GM18507 (cell line): ENCODE measurements at places on chromosomes 4 and X.

- no peak for DNase-seq
Observed at GRCh38 chrX:111041018-111041462, 55.0 kb upstream of the PAK3 start.

- no peak for DNase-seq
Observed at GRCh38 chr4:114306946-114307345, 291.7 kb upstream of the UGT8 start.

DNA sequence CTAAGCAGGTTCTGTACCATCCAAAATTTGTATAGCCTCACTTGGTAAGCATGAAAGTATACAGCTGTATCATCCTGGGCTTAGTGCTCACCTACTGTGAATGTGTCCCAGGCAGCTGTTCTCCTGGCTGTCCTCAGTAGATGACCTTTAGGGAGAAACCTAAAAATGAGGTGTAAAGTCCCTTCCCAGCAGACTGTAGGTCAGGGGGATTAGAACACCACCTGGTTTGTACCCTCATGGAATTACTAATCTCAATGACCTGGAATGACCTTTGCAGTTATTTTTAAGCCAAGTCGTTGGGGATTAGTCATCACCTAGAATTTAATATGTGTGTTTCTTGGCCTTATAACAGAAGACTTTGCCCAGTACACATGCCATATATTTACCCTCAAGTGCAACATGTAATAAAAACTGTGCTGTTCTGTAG is 39.1 kb upstream of the MBTPS2 start:
- DNase-seq = no peak

GRCh38 chr4:65667506-65668041 is 2.7 kb downstream of the EPHA5 start:
- DNase-seq = no peak

DNA sequence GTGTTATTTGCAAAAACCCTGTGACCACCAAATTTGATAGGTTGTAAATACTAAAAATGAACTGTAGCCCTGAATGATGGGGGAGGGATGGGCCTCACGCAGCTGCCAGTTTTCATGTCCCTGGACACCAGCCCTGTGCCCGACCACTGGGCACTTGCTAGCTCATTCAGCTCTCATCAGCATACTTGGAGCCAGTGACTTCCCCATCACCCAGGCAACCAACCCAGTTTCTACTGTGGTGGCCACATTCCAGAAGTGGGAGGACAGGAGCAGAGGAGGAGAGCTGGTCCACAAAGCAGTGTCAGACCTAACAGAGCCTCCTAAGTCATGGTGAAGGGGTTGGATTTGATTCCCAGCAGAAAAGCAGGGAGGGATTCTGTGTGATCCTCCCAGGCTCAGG is 128.2 kb downstream of the CPEB2 start:
- no peak for DNase-seq

DNA sequence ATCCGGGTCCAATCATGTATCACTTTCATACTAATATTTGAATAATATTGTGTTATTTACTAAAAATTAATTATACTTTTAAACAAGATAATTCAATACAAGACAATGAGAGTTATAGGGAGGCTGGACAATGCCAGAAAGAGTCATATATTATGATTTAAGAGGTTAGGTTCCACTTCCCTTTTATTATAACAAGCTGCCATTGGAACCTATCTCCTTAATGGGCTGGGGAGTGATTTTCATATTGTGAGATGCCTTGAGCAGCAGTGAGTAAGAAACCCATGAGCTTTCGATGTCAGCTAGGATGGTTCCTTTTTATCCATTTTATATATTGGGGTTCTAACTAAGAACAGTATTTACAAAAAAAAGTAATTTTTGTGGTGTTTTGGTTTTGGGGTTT is 91.8 kb downstream of the MAB21L2 start:
- no peak for DNase-seq

- no peak for DNase-seq
Observed at GRCh38 chr4:129926936-129927335, 831.0 kb downstream of the C4orf33 start.

DNA sequence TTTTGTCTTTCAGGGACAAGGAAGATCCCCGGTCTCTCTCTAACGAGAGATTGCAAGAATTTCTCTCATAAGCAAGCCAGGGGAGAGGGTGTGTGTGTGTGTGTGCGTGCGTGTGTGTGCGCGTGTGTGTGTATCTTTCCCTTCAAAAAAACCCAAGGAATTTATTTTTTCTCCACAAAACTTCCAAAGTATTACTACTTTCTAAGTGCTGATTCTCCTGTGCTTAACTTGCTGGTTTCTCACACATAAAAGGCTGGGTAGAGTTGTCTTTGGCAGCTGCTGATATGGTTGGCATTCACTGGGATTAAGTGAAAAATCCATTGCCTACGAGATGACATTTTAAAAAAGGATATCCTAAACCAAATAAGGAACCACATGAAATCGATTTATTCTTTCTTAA is 435.7 kb downstream of the RAPGEF2 start:
- DNase-seq = no peak

GRCh38 chrX:1533058-1533457 is 3.9 kb downstream of the P2RY8 start:
- no peak for DNase-seq

GRCh38 chr4:25658357-25658771 is 2.7 kb downstream of the SLC34A2 start:
- no peak for DNase-seq

DNA sequence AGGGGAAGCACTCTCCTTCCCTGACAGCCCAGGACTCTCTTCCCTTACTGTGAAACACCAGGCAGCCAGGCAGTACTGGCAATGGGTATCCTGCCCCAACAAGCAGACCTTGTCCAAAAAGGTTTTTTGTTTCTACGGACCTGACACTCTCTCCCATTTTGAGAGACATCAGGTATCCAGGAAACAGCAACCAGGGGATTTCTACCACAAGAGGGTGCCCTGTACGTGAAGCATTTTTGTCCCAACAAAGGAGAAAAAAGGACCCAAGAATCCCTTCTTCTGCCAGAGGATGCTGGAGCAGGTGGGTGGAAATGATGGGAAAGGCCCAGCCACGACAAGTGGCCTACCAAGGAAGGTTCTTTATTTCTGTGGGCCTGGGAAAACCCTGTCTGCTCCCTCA is 65.7 kb upstream of the FGF13 start:
- no peak for DNase-seq

- DNase-seq = no peak
Observed at GRCh38 chr4:25229804-25230203, 4.0 kb upstream of the PI4K2B start.

GRCh38 chr4:105917171-105917685 is 22.0 kb downstream of the NPNT start:
- no peak for DNase-seq

- no peak for DNase-seq
Observed at GRCh38 chr4:3291969-3292570, 751 bp upstream of the RGS12 start.

- no peak for DNase-seq
Observed at GRCh38 chr4:55545151-55545550, 1.6 kb downstream of the CLOCK start.

GRCh38 chrX:46992070-46992469 is 79.8 kb downstream of the JADE3 start:
- no peak for DNase-seq

DNA sequence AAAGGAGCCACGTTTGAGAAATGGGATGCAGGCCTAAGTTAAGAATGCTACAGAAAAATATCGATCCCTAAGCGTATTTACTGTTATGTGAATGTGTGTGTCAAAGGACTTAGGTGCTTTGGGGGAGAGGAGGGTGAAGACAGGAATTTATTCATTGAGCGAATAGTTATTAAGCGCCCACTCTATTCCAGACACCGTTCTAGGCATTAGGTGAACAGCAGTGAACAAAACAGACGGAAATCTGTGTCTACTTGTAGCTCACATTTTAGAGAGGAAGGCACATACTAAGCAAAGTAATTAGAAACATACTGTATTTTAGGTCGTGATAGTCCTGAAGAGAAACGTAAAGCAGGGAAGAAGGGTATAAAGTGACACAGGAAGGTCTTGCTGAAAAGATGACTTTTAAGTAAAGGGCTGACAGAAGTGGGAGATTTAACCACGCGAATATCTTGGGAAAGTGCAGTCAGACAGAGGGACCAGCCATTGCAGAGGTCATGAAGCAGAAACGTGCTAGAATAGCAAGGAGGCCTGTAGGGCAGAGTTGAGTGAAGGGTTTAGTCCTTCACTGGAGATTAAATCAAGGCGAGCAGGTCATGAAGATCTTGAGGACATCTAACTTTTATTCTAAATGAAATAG is 541 bp downstream of the AIMP1 start:
- DNase-seq = no peak

GRCh38 chr4:105460306-105460705 is 13.6 kb downstream of the PPA2 start:
- no peak for DNase-seq

DNA sequence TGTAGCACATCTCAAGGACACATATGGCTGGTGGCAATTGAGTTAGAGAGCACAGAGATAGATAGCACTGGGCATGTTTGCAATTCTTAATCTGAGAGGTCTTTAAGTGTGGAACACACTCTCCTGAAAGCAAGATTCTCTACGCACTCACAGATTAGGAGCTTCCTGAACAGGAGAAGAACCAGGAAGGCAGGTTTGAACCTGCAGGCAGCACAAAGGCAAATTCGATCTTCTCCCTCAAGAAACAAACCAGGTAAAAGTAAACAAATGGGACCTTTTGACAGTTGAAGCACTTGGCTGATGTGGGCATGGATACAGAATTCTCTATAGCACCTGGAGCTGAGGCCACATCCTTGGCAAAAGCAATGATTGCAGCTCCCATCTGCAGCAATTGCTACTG is 24.3 kb downstream of the HS3ST1 start:
- no peak for DNase-seq

DNA sequence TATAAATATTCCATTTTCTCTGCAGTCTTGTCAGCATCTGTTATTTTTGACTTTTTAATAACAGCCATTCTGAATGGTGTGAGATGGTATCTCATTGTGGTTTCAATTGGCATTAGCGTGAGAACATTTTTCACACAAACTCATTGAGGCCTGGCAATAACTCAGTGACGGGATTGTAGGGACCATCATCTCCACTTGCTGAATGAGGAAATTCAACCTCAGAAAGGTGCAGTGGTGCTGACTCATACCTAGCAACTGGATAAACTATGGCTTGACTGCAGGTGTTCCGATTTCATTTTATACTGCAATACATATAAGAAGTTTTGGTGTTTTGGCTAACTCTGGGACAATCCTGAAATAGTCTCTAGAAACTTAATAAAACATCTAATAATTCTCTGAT is 88.3 kb upstream of the DDIT4L start:
- DNase-seq = no peak

GRCh38 chrX:40043895-40044294 is 53.9 kb downstream of the BCOR start:
- no peak for DNase-seq
